ENCODE measurements at places on chromosomes 11 and 22. TPM values are rescaled to one million over a fixed set of nuclear protein-coding genes. Genes with fewer than 3 reads are reported as not detected.

- H3K27ac ChIP-seq, result no peak overlapping the region
- DNase-seq, result no peak
- H3K36me3 ChIP-seq, result peaks cover 15% of the 10 kb centered on the region
- H3K4me3 ChIP-seq, result no peak overlapping the region
- no peaks in the 10 kb centered on the region for H3K27me3 ChIP-seq
These were observed 10.5 kb downstream of the APIP start for GRCh38 chr11:34905666-34906065.

GRCh38 chr22:48208894-48209293 lies 1446.4 kb downstream of the TBC1D22A start:
- H3K27ac ChIP-seq, result no peak overlapping the region
- no peaks in the 10 kb centered on the region for H3K36me3 ChIP-seq

- no peak overlapping the region for H3K27ac ChIP-seq
- no peaks in the 10 kb centered on the region for H3K36me3 ChIP-seq
- H3K27me3 ChIP-seq, result peaks cover 3% of the 10 kb centered on the region
- H3K4me3 ChIP-seq, result no peak overlapping the region
These were observed 69.2 kb downstream of the CD82 start for GRCh38 chr11:44634401-44635281.

GRCh38 chr22:40753114-40753513 lies 66.0 kb downstream of the SLC25A17 start:
- no peaks in the 10 kb centered on the region for H3K36me3 ChIP-seq
- H3K27ac ChIP-seq, result no peak overlapping the region
- no peak for DNase-seq
- no peaks in the 10 kb centered on the region for H3K4me1 ChIP-seq
- H3K4me3 ChIP-seq, result no peak overlapping the region

DNA sequence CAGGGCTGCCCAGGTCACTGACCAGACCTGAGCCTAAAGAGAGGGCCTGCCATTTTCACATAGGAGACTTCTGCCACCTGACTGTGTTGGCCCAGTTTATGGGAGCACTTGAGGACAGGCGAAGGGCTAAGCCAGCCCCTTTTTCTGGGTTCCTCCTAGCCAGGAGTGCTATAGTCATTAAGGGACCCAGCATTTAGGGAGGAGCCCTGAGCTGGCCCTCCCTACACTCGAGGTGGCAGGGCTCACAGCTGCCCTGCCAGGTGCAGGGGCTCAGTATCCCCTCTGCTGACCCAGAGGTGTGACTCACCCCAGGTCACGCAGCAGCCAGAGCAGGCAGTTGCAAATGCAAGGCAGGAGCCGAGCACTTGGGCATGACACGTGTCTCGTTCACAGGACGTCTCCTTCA lies 86.3 kb upstream of the CRYBB3 start:
- peaks cover 16% of the 10 kb centered on the region for H3K4me1 ChIP-seq
- H3K4me3 ChIP-seq, result no peak overlapping the region
- H3K27ac ChIP-seq, result no peak overlapping the region

The OAF gene
- total RNA-seq, result 4.4 TPM

GRCh38 chr11:44407211-44407996 lies 97.5 kb upstream of the ALX4 start:
- no peaks in the 10 kb centered on the region for H3K36me3 ChIP-seq
- H3K4me3 ChIP-seq, result no peak overlapping the region
- H3K4me1 ChIP-seq, result no peaks in the 10 kb centered on the region
- H3K27ac ChIP-seq, result no peak overlapping the region
- H3K27me3 ChIP-seq, result no peaks in the 10 kb centered on the region

The MUC15 gene
- not detected for total RNA-seq

- H3K4me3 ChIP-seq, result no peak overlapping the region
- DNase-seq, result no peak
- H3K27me3 ChIP-seq, result no peaks in the 10 kb centered on the region
These were observed 6.9 kb downstream of the GP1BB start for GRCh38 chr22:19730198-19730597.

- H3K27ac ChIP-seq, result no peak overlapping the region
- H3K27me3 ChIP-seq, result peaks cover 3% of the 10 kb centered on the region
- no peaks in the 10 kb centered on the region for H3K36me3 ChIP-seq
- no peak for DNase-seq
- H3K4me3 ChIP-seq, result no peak overlapping the region
- no peaks in the 10 kb centered on the region for H3K4me1 ChIP-seq
These were observed 205.1 kb downstream of the SNX19 start for GRCh38 chr11:130711193-130711592.

DNA sequence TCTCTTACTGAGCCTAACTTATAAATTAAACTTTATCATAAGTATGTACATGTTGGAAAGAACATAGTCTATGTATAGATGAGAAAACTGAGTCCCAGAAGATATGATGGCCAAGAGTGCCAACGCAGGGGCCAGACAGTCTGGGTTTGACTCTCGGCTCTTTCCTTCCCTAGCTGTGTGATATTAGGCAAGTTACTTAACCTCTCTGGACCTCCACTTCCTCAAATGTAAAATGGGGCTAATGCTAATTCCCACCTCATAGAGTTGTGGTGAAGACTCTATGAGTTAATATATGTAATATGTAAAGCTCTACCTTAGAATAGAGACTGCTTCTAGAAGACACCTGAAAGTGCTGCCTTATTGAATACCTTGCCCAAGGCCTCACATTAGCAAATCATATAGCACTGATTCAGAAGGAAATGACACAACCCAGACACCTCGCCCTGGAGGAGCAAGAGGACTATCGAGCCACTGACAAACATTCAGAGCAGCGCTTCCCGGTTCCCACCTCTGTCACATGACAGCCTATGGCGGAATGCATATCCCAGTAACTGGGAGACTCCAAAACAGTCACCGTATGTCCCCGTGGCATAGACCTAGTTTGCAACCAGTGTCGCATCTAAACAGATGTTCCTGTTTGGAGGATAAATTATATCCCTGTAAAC lies 11.3 kb upstream of the CCDC86 start:
- H3K4me1 ChIP-seq, result no peaks in the 10 kb centered on the region
- H3K4me3 ChIP-seq, result no peak overlapping the region
- no peak for DNase-seq
- no peak overlapping the region for H3K27ac ChIP-seq
- H3K27me3 ChIP-seq, result no peaks in the 10 kb centered on the region

DNA sequence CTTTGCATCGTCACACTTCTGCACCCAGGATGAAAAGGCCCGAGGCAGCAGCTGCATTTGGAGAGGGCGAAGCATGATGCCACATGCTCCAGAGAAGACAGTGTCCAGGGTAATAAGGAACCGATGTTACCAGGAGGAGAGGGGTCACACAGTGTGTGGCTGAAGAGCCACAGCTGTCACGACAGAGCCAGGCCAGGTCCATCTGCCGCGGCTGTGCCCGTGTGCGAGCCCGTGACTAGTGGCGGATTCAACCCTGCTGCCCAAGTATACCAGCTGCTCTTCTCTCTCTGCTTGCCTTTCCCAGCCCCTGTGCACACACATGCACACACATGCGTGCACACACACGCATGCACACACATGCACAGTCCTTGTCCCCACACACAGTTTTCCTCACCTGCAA lies 1432.5 kb downstream of the BRD1 start:
- H3K4me3 ChIP-seq, result no peak overlapping the region
- H3K27ac ChIP-seq, result no peak overlapping the region
- no peaks in the 10 kb centered on the region for H3K36me3 ChIP-seq
- no peaks in the 10 kb centered on the region for H3K4me1 ChIP-seq
- H3K27me3 ChIP-seq, result no peaks in the 10 kb centered on the region
- no peak for DNase-seq

- no peaks in the 10 kb centered on the region for H3K36me3 ChIP-seq
- DNase-seq, result no peak
- H3K4me3 ChIP-seq, result no peak overlapping the region
These were observed 8.9 kb downstream of the ALX4 start for GRCh38 chr11:44300844-44301563.

DNA sequence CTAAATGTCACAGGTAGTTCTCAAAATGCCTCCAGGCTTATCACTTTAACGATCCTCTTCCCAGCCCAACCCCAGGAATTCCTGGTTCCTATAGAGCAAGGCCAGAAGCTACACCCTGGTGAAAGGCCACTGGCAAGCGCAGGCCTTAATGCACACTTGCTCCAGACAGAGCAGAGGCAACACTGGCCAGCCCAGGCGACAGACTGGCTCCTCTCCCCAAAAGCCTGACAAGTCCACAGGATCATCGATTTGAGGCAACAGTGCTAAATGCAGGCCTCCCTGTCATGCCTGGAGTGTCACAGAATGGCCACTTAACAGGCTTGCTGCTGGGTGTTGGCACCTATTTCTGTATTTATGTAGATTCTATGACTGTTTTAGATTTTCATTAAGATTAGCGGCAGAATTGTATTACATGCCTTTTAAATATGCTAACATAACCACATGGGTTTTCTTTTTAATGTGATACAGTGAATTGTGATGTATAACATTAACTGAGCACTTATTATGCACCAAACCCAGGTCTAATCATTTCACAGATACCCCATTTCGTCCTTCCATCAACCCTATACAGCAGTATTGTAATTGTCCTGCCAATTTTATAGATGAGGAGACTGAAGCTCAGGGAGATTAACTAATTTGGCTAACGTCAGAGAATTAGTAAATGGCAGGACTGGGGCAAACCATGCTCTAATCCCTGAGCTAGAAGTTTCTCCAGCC lies 38.6 kb downstream of the PACSIN2 start:
- H3K4me1 ChIP-seq, result no peaks in the 10 kb centered on the region
- no peak overlapping the region for H3K4me3 ChIP-seq
- no peaks in the 10 kb centered on the region for H3K36me3 ChIP-seq
- H3K27me3 ChIP-seq, result no peaks in the 10 kb centered on the region
- no peak overlapping the region for H3K27ac ChIP-seq

DNA sequence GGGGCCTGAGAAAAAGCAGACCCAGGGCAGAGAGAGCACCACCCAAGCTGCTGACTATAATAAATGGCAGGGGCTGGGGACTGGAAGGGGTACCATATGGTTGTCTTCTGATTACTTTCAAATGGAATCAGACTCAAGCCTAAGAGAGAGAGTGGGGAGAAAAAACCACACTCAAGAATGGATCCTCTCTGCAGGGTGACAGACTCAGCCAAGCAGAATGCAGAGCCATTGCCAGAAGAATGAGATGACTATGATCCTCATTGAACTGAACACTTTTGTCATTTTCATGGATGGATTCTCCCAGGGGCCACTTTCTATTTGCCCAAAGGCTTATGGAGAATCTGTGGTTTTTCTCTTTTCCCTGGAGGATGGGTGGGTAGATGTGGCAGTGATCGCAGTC lies 8.7 kb downstream of the UBASH3B start:
- H3K27ac ChIP-seq, result no peak overlapping the region
- no peak for DNase-seq
- H3K36me3 ChIP-seq, result no peaks in the 10 kb centered on the region
- H3K4me1 ChIP-seq, result peaks cover 38% of the 10 kb centered on the region
- no peak overlapping the region for H3K4me3 ChIP-seq

GRCh38 chr11:132054822-132055221 lies 684.4 kb downstream of the NTM start:
- no peaks in the 10 kb centered on the region for H3K36me3 ChIP-seq
- no peaks in the 10 kb centered on the region for H3K4me1 ChIP-seq
- H3K27ac ChIP-seq, result no peak overlapping the region
- H3K27me3 ChIP-seq, result no peaks in the 10 kb centered on the region
- H3K4me3 ChIP-seq, result no peak overlapping the region

The CABP7 gene
- 0.07 TPM for total RNA-seq

DNA sequence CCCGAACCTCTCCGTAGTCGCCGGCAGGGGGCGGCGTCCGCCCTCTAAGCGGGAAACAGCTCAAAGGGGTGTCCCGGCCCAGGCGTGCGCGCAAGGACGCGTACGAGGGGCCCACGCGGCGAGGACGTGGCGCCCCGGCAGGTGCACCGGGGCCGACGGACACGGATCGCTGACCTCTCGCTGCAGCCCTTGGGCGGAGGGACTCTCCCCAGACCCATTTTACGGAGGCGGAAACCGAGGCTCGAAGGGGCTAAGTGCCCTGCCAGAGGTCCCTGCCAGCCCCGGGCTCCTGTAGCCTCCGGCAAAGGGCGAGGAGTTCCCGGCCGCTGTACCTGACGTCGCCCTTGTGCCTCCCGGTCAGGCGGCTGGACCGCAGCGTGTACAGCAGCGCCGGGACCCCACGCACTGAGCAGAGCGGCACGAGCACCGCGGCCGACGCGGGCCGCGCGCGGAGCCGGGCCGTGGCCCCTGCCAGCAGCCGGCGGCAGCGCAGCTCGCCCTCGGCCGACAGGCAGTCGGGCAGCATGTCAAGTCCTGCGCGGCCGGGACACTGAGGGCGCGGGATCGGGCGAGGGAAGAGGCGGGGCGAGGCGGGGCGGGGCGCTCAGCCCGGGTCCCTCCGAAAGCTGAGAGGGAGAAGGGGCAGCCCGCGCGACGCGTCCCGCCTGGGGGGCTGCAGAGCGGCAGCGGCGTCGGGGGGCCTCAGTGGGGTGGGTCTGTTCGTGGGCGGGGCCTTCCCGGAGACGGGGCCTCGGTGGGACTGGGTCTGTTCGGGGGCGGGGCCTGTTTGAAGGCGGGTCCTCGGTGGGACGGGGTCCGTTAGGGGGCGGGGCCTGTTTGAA lies at the start of gene NUDT8:
TSS of gene NUDT8 (minus strand) at position 552 of the 842 bp plus-strand sequence. CDS start at position 526, 26 bp downstream.
- no peaks in the 10 kb centered on the region for H3K27me3 ChIP-seq
- peak within 1 kb of the TSS; percentile 85 for H3K27ac ChIP-seq
- H3K4me1 ChIP-seq, result peaks cover 9% of the 10 kb centered on the region
- no peaks in the 10 kb centered on the region for H3K36me3 ChIP-seq
- peak within 1 kb of the TSS; percentile 84 for H3K4me3 ChIP-seq

The CLTCL1 gene
- 0.22 TPM for total RNA-seq

GRCh38 chr11:62627713-62628112 lies 5.9 kb upstream of the B3GAT3 start:
- H3K36me3 ChIP-seq, result peaks cover 15% of the 10 kb centered on the region
- no peak for DNase-seq
- no peak overlapping the region for H3K4me3 ChIP-seq
- no peaks in the 10 kb centered on the region for H3K27me3 ChIP-seq
- no peaks in the 10 kb centered on the region for H3K4me1 ChIP-seq
- H3K27ac ChIP-seq, result no peak overlapping the region

GRCh38 chr11:119683783-119684182 lies 45.2 kb downstream of the NECTIN1 start:
- H3K27ac ChIP-seq, result no peak overlapping the region
- no peak for DNase-seq
- no peaks in the 10 kb centered on the region for H3K36me3 ChIP-seq
- H3K4me1 ChIP-seq, result no peaks in the 10 kb centered on the region
- no peaks in the 10 kb centered on the region for H3K27me3 ChIP-seq

GRCh38 chr11:62122076-62122475 lies 1.7 kb upstream of the INCENP start:
- H3K36me3 ChIP-seq, result no peaks in the 10 kb centered on the region
- no peak overlapping the region for H3K4me3 ChIP-seq
- peaks cover 9% of the 10 kb centered on the region for H3K4me1 ChIP-seq
- no peaks in the 10 kb centered on the region for H3K27me3 ChIP-seq

The OR2D2 gene
- not detected for total RNA-seq

The OR5P2 gene
- not detected for total RNA-seq

DNA sequence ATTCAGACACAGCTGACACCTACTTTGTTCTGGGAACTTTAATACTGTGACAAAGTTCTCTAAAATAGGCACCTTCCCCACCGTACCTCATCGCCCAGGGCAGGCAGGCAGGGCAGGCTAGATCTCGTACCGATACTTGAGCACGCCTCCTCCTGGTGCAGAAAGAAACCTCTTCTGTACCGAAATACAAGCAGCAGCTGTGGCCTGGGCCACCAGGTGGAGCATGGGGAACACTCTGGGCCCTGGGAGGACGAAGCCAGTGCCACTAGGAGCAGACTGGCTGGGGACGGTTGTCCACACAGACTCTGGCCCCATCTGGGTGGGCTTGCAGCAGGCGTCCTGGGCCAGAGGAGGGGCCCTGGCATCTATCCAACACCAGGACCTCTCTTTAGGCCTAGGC lies 12.8 kb downstream of the PMM1 start:
- H3K27me3 ChIP-seq, result no peaks in the 10 kb centered on the region
- H3K27ac ChIP-seq, result no peak overlapping the region
- no peaks in the 10 kb centered on the region for H3K36me3 ChIP-seq
- H3K4me3 ChIP-seq, result no peak overlapping the region
- H3K4me1 ChIP-seq, result no peaks in the 10 kb centered on the region

- no peak for DNase-seq
- H3K27ac ChIP-seq, result peak overlapping the region; percentile 97
- H3K27me3 ChIP-seq, result no peaks in the 10 kb centered on the region
These were observed 2.0 kb downstream of the PCSK7 start for GRCh38 chr11:117229931-117230285.

All from naive thymus-derived CD4-positive, alpha-beta T cell (primary cell).